ENCODE measurements at places on chromosomes 1 and 21.
A peak's percentile ranks its signal among the peaks of the same experiment; 100 is the strongest.

- DNase-seq: no peak
Measured at GRCh38 chr1:98516306-98516705, 145.2 kb upstream of the SNX7 start.

GRCh38 chr1:225961659-225962439 is 20.8 kb upstream of the LEFTY2 start:
- DNase-seq: no peak

DNA sequence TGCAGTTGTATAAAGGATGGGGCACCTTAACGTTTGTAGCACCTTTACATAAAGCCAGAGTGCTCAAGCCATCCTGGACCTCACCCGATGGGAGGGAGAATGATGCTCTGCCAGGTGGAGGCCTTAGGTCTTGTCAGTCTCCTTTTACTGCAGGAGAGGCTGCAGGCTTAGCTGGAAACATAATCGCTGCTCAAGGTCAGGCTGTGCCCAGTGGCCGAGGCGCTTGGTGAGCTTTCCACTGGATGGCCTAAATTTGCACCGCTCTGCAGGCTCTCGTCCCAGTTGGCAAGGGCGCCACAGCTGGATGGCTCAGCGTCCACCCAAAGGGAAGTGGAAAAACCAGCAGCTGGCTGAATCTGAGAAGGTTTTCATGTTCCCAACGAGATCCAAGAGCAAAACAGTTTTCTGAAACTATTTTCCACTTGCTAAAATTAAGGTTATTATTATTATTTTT is 438.9 kb downstream of the CAMTA1 start:
- no peak for DNase-seq

GRCh38 chr1:116359060-116359830 is 13.8 kb upstream of the ATP1A1 start:
- no peak for DNase-seq

- DNase-seq: no peak
Measured at GRCh38 chr1:115810609-115811008, 30.3 kb downstream of the NHLH2 start.

GRCh38 chr1:75992312-75992711 is 60.1 kb upstream of the ASB17 start:
- DNase-seq: no peak

DNA sequence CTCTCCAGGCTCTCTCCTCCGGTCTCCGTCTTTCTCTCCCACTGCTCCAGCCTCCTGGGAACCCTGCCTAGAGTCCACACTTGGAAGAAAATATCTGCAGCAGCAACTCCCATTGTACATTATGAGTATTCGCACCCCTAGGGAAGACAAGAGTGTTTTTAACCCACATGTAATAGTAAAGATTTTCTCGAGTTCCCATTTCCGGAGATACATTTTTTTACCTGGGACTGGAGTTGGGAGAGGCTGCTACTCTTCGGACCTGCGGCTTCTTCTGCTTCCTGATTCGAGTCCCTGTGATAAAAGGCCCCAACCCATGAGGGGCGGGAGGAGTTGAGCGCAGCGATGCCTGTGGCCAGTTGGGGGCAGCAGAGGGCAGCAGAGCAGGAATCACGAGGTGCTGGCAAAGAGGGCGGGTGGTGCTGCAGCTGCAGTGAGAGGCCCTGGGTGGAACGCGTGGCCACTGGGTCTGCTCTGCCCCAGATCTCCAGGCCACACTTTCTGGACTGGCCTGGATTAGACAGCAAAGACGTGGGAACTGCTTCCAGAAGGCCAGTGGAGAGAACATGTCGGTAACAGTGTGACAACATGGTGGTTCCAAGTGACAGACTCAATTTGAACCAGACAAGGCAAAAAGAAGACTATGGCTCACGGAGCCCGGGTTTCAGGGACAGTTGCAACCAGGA is 221.0 kb upstream of the CSF3R start:
- peak; percentile 48 for DNase-seq

DNA sequence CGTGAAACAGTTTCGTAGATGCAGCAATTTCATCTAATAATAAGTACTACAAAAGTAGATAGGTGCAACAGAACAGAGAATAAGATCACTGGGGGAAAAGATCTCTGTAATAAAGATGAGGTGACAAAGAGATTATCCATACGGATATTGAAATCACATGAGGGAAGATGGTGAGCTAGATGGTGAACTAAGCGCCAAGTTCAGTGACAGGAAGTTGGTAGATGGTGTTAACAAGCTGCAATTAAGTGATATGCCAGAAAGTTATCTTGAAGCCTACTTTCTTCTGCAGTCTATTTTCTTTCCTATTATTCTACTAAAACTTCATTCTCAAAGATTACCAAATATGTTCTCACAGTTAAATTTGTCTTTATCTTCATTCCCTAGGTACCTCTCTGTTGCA is 7.1 kb downstream of the LRIF1 start:
- DNase-seq: no peak

DNA sequence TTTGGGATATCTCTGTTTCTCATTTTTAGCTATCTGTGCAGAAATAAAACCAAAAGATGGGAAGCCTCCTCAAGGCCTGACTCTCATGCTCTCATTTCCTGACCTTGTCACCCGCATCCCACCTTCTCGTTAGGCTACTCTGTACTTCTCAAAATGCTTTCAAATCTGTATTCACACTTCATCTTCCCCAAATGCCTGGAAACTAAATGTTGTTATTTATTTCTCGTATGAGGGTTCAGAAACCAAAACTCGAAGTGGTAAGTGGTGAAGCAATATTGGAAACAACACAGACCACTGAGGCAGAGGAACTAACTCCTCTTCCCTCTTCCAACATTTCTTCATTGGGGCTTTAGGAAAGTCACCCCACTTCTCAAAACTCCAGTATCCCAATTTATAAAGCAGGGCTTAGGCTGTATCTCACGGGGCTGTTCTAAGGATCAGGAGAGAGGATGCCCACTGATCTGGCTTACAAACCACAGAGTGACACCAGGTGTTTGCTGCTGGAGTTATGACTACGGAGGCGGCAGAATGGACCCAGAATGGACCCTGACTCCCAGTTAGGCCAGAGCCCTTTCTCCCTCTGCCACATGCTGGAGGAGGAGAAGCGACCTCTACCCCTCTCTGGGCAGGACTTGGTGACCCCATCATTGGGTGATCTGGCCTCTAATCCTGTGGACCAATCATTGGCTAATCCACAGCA is 3.5 kb downstream of the SLAMF7 start:
- DNase-seq: no peak

All from CD4-positive, alpha-beta T cell treated with Interleukin-12 subunit alpha and Interleukin-12 subunit beta, for 1 hour (primary cell).